Kidney (tissue), 22 donors: ENCODE measurements at places on chromosomes 6 and 20. TPM values are rescaled to one million over a fixed set of nuclear protein-coding genes. Genes with fewer than 3 reads are reported as not detected.
A peak's percentile ranks its signal among the peaks of the same experiment; 100 is the strongest.

DNA sequence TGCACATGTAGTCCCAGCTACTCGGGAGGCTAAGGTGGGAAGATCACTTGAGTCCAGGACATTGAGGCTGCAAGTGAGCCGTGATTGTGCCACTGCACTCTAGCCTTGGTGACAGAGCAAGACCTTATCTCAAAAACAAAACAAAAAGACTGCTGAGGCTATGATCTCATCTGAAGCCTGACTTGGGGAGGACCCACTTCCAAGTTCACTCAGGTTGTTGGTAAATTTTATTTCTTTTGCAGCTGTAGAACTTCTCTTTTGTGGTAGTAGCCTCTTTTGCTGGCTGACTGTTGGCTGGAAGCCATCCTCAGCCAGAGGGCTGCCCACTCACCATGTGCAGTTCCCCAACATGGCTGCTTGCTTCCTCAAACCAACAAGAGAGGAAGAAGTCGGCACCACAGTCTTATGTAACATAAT is 36.8 kb upstream of the ME1 start:
- H3K36me3 ChIP-seq: no peaks in the 10 kb centered on the region
- no peaks in the 10 kb centered on the region for H3K4me1 ChIP-seq
- no peak overlapping the region for H3K27ac ChIP-seq
- H3K4me3 ChIP-seq: no peak overlapping the region

GRCh38 chr6:37576336-37576737 is 76.6 kb upstream of the CCDC167 start:
- H3K27ac ChIP-seq: no peak overlapping the region
- no peaks in the 10 kb centered on the region for H3K36me3 ChIP-seq
- DNase-seq: no peak
- H3K4me1 ChIP-seq: no peaks in the 10 kb centered on the region

- H3K36me3 ChIP-seq: no peaks in the 10 kb centered on the region
- no peak overlapping the region for H3K27ac ChIP-seq
- no peak for DNase-seq
Observed at GRCh38 chr6:134111062-134111677, 58.7 kb upstream of the SLC2A12 start.

GRCh38 chr6:30988209-30988825 is 4.8 kb downstream of the MUC21 start:
- H3K4me3 ChIP-seq: no peak overlapping the region
- DNase-seq: no peak
- no peaks in the 10 kb centered on the region for H3K27me3 ChIP-seq
- H3K36me3 ChIP-seq: no peaks in the 10 kb centered on the region

GRCh38 chr20:44467289-44467883 is 8.3 kb upstream of the TTPAL start:
- no peaks in the 10 kb centered on the region for H3K36me3 ChIP-seq
- H3K27me3 ChIP-seq: no peaks in the 10 kb centered on the region
- no peak overlapping the region for H3K4me3 ChIP-seq
- no peak for DNase-seq

GRCh38 chr6:136466777-136467176 is 83.4 kb downstream of the MAP7 start:
- peaks cover 12% of the 10 kb centered on the region for H3K4me1 ChIP-seq
- no peaks in the 10 kb centered on the region for H3K36me3 ChIP-seq
- H3K4me3 ChIP-seq: peak overlapping the region; percentile 27
- peak overlapping the region; percentile 36 for H3K27ac ChIP-seq

DNA sequence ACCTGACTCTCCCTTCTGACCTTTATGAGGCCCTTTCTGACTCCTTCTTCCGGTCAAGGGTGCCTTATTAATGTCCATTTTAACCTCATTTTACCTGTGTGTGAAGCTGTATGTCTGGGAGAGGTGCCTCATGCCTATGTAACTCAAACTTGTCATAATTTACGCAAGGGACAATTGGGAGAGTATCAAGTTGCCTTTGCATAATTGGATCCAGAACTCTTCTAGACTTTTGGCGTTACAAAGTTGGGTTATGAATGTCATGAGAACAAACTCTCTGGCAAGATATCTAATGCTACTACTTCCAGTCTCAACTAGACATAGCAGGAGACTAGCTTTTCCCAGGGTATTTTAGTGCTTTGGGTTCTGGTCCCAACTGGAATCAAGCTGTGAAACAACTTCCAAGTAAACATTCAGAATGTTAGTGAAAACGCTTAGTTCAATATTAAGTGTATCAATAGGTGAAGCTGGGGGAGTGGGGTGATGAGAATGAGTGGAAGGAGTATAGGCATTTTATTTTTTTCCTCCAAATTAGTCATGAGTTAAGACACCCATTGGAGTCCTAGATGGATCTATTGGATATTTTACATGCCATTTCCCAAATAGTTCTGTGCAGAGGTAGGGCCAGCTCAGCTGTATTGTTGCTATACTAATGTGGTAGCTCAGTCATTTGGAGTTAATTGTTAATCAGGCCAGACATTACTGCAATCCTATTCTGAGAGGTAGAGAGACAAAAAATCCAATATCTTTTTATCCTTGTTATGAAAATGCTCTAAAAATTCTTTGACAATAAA is 159.9 kb downstream of the TFAP2B start:
- no peaks in the 10 kb centered on the region for H3K36me3 ChIP-seq
- H3K27ac ChIP-seq: peak overlapping the region; percentile 65
- no peak overlapping the region for H3K4me3 ChIP-seq
- no peaks in the 10 kb centered on the region for H3K27me3 ChIP-seq

- no peaks in the 10 kb centered on the region for H3K36me3 ChIP-seq
- no peak overlapping the region for H3K27ac ChIP-seq
- no peak for DNase-seq
- no peaks in the 10 kb centered on the region for H3K27me3 ChIP-seq
Observed at GRCh38 chr6:126266664-126267063, 73.3 kb upstream of the CENPW start.

GRCh38 chr6:164807125-164807524 is 502.3 kb downstream of the C6orf118 start:
- H3K4me3 ChIP-seq: no peak overlapping the region
- no peaks in the 10 kb centered on the region for H3K27me3 ChIP-seq
- no peaks in the 10 kb centered on the region for H3K4me1 ChIP-seq
- H3K27ac ChIP-seq: no peak overlapping the region
- H3K36me3 ChIP-seq: no peaks in the 10 kb centered on the region

DNA sequence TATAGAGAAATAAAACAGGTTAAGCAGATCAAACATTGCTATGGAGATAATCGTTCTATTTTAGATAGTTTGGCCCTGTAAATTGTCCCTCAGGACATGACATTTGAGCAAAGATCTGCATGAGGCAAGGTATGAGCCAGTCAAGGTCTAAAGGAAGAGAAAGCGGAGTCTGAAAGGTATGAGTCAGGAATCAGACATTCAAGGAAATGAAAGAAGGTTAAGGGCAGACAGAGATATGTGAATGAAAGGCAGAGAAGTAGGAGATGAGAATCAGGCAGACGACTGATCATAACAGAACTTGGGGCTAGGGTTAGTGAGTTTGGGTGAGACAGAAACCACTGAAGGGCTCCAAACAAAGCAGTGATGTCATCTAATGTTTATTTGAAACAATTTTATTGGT is 775.8 kb downstream of the MAFB start:
- no peaks in the 10 kb centered on the region for H3K36me3 ChIP-seq
- no peak overlapping the region for H3K27ac ChIP-seq
- no peaks in the 10 kb centered on the region for H3K4me1 ChIP-seq

- H3K27me3 ChIP-seq: no peaks in the 10 kb centered on the region
- H3K36me3 ChIP-seq: no peaks in the 10 kb centered on the region
- H3K4me1 ChIP-seq: no peaks in the 10 kb centered on the region
- no peak for DNase-seq
Observed at GRCh38 chr6:145139140-145139850, 596.0 kb downstream of the EPM2A start.

- no peaks in the 10 kb centered on the region for H3K27me3 ChIP-seq
- H3K4me1 ChIP-seq: no peaks in the 10 kb centered on the region
- no peak for DNase-seq
- no peaks in the 10 kb centered on the region for H3K36me3 ChIP-seq
- no peak overlapping the region for H3K27ac ChIP-seq
- no peak overlapping the region for H3K4me3 ChIP-seq
Observed at GRCh38 chr6:127457456-127458064, 1.6 kb downstream of the KIAA0408 start.

- DNase-seq: peak; percentile 30
- H3K36me3 ChIP-seq: no peaks in the 10 kb centered on the region
- no peak overlapping the region for H3K4me3 ChIP-seq
- H3K27ac ChIP-seq: no peak overlapping the region
- H3K27me3 ChIP-seq: no peaks in the 10 kb centered on the region
Observed at GRCh38 chr6:62371453-62372210, 85.6 kb upstream of the KHDRBS2 start.

DNA sequence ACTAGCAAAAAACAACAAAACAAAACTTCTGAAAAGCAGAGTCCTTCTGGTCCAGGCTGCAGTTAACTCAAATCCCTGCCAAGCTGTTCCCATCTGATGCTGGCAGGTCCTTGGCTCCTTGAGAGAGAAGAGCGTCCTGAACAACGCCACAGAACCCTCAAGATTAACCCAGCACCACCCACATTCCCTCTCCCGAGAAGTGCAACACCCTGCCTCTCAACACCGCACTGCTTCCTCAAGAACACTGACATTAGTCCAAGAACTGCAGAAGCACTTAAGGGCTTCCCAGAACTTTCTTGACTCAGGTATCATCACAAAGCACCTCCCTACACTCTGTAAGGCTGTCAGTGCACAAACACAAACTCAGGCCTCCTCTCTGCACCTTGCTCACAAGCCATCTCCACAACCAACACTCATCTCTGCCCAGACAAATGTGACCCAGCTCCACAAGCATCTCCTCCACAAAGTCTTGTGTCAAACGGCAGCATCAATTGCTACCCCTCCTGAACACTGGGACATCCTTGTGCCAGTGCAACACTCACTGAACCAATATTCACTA is 7.5 kb downstream of the MRPL14 start:
- H3K4me1 ChIP-seq: peaks cover 2% of the 10 kb centered on the region
- no peaks in the 10 kb centered on the region for H3K36me3 ChIP-seq
- H3K4me3 ChIP-seq: no peak overlapping the region
- no peak for DNase-seq
- H3K27ac ChIP-seq: no peak overlapping the region

- peak overlapping the region; percentile 60 for H3K4me3 ChIP-seq
- H3K27me3 ChIP-seq: no peaks in the 10 kb centered on the region
- peak; percentile 93 for DNase-seq
- H3K36me3 ChIP-seq: no peaks in the 10 kb centered on the region
- H3K27ac ChIP-seq: no peak overlapping the region
Observed at GRCh38 chr6:4647414-4648365, 128.5 kb upstream of the CDYL start.

DNA sequence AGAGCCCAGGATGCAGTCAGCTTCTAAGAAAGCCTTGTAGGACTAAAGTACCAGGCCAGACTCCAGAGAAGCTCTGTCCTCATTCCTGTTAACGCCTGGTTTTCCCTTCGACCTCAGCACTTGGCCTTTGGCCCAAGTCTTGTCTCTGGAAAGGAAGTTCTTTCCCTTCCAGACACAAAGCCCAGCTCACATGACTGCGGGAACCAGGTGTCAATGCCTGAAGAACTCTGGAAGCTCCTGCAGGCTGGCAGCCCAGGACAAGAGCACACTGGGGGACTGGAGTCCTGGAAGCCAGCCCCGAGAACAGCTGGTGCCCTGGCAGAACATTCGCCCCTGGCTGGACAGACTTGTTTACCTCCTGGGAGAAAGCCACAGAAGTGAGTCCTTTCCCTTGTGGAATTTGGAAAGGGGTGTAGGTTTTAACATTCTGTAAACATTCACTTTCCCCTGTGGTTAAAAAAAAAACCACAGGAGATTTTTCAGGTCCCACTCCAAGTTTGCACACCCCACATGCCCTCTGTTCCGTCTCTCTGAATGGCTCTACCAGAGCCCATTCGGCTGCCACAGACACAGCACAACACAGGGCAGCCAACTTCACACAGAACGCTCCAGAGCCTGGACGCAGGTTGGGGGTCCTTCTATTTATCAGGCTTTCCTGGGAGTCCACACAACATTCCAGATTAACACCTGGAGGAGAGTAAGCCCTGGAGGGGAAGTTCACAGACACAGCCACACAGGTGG is 18.1 kb downstream of the ACSS1 start:
- H3K4me3 ChIP-seq: no peak overlapping the region
- H3K36me3 ChIP-seq: no peaks in the 10 kb centered on the region
- peaks cover 68% of the 10 kb centered on the region for H3K4me1 ChIP-seq
- H3K27me3 ChIP-seq: no peaks in the 10 kb centered on the region
- DNase-seq: no peak

GRCh38 chr6:139330306-139330705 is 38.5 kb upstream of the TXLNB start:
- no peak for DNase-seq
- H3K4me1 ChIP-seq: no peaks in the 10 kb centered on the region
- no peaks in the 10 kb centered on the region for H3K36me3 ChIP-seq
- H3K4me3 ChIP-seq: no peak overlapping the region
- H3K27me3 ChIP-seq: no peaks in the 10 kb centered on the region
- no peak overlapping the region for H3K27ac ChIP-seq

Gene RSPH9
- total RNA-seq: 0.16 TPM

Gene NFATC2
- 10.5 TPM for total RNA-seq

Gene OXT
- not detected for total RNA-seq

Gene ADTRP
- 2.7 TPM for total RNA-seq

Gene WDR46
- 40.3 TPM for total RNA-seq

Gene GPR63
- 0.69 TPM for total RNA-seq
